ENCODE measurements at places on chromosomes 1 and 21.

GRCh38 chr1:175947771-175948170 is 204.4 kb upstream of the TNR start:
- no peak for DNase-seq

DNA sequence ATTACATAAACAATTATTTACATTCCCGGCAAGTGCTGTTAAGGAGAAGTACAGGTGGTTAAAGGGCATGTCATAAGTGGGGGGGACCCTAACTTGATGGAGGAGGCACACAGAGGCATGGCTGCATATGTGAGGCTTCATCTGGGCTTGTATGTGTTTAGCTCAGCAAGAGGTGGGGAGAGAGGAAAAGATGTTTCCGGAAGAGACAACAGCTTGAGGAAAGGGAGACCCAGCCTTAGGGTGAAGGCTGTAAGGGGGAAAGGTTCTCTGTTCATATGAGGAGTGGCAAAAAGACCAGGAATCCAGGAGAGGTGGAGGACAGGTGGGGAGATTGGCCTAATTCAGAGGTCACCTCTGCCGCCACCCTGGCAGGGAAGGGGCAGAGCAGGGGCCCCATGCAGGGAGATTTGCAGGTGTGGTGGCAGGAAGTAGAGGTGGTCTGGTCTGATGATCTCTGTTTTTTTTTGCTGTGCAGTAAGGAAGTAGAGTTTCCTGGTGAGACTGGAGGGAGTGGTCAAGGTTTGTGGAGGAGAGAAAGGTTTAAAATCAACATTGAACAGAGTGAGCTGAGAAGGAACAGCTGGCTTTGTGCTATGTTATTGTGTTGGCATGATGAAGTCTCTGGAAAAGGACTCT is 9.0 kb downstream of the TRAF5 start:
- no peak for DNase-seq

GRCh38 chr1:154970631-154971340 is at the start of gene SHC1:
Gene SHC1, minus strand, starts transcription at chr1:154970747. Its CDS starts 221 bp downstream, at chr1:154970526.
- DNase-seq, result peak; percentile 74

- DNase-seq, result no peak
These were observed 64.6 kb downstream of the CAPN2 start for GRCh38 chr1:223776826-223777454.

Measured in pulmonary artery endothelial cell (primary cell).